ENCODE measurements at places on chromosomes 3 and 15. TPM values are rescaled to one million over a fixed set of nuclear protein-coding genes. Genes with fewer than 3 reads are reported as not detected.

The GP5 gene
- total RNA-seq: not detected

The RAD18 gene
- total RNA-seq: 11.8 TPM

The GMNC gene
- total RNA-seq: not detected

The EPHA6 gene
- not detected for total RNA-seq

The CLDN1 gene
- total RNA-seq: 28.6 TPM

The PP2D1 gene
- not detected for total RNA-seq

The ARL14 gene
- 1.0 TPM for total RNA-seq

The ROBO1 gene
- 9.1 TPM for total RNA-seq

The SLCO3A1 gene
- 19.2 TPM for total RNA-seq

The PLA2G4D gene
- not detected for total RNA-seq

The SNTN gene
- total RNA-seq: not detected

The BTLA gene
- total RNA-seq: not detected

The SLC28A1 gene
- 0.05 TPM for total RNA-seq

The DPH6 gene
- total RNA-seq: 12.7 TPM

The CLSTN2 gene
- 0.05 TPM for total RNA-seq

The PIGZ gene
- 1.1 TPM for total RNA-seq

The SLC24A5 gene
- not detected for total RNA-seq

The SLC22A13 gene
- 0.13 TPM for total RNA-seq

The SPSB4 gene
- 0.09 TPM for total RNA-seq

The ARF4 gene
- 161 TPM for total RNA-seq

The GOLGA8T gene
- 1.7 TPM for total RNA-seq

The SETD2 gene
- 17.4 TPM for total RNA-seq

The TGM4 gene
- total RNA-seq: 0.03 TPM

The TMEM158 gene
- total RNA-seq: 15.3 TPM

The C3orf49 gene
- total RNA-seq: not detected

The SLC28A2 gene
- not detected for total RNA-seq

The OCA2 gene
- 0.12 TPM for total RNA-seq

The SST gene
- total RNA-seq: not detected

The GHSR gene
- total RNA-seq: not detected

The C3orf85 gene
- not detected for total RNA-seq

The GPR149 gene
- not detected for total RNA-seq

The TEX55 gene
- not detected for total RNA-seq

The PLXNA1 gene
- total RNA-seq: 26.3 TPM

The CLDN16 gene
- total RNA-seq: not detected

The PLA2G4E gene
- total RNA-seq: not detected

The SAMD7 gene
- total RNA-seq: not detected

The ITIH3 gene
- not detected for total RNA-seq

The LRTM1 gene
- total RNA-seq: not detected

The GOLGA8J gene
- total RNA-seq: 0.06 TPM

The GPR27 gene
- total RNA-seq: 3.1 TPM

The WNT5A gene
- total RNA-seq: 0.82 TPM

The SAMMSON gene
- total RNA-seq: not detected

The FOXB1 gene
- not detected for total RNA-seq

The DUOXA2 gene
- total RNA-seq: not detected

The WNT7A gene
- 0.19 TPM for total RNA-seq

The DAZL gene
- not detected for total RNA-seq

The DPPA2 gene
- not detected for total RNA-seq

The CASR gene
- not detected for total RNA-seq

The CD200R1 gene
- total RNA-seq: 0.14 TPM

The SLC27A2 gene
- total RNA-seq: 35.5 TPM

The UMPS gene
- total RNA-seq: 48.1 TPM

The MTMR10 gene
- 14.8 TPM for total RNA-seq

The LOXL1 gene
- total RNA-seq: 0.49 TPM

The CLEC3B gene
- total RNA-seq: not detected

The MOBP gene
- 0.06 TPM for total RNA-seq
